ENCODE measurements at places on chromosomes 12 and 14.
A peak's percentile ranks its signal among the peaks of the same experiment; 100 is the strongest.

- peak; percentile 66 for ATAC-seq
Measured at GRCh38 chr14:80269353-80269925, 58.1 kb upstream of the DIO2 start.

DNA sequence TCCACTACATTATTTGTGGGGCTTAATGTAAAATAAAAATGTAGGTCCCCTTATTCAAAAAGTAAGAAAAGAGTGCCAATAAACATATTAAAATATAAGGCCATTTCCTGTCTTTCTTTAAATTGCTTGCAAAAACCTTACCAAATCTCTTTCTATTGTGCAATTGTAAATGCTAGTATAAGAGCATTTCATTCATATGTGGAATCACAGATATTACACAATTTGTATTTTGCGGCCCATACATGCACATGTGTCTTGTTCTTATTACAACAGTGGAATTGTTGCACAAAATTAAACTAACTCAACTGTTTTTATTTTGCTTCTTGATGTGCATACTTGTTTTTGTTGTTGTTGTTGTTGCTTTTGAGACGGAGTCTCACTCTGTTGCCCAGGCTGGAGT, 20.1 kb upstream of the CRADD start:
- ATAC-seq = no peak

DNA sequence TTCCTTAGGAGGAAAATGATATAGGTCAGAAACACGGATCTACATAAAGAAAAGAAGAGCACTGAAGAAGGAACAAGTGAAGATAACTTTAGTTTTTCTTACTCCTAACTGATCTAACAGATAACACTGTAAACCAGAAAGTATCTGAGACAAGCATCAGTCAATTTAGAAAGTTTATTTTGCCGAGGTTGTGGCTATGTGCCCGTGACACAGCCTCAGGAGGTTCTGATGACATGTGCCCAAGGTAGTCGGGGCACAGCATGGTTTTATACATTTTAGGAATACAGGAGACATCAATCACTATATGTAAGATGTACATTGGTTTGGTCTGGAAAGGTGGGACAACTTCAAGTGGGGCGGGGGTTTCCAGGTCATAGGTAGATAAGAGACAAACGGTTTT, 23.0 kb downstream of the SAMD15 start:
- ATAC-seq = no peak

- no peak for ATAC-seq
Measured at GRCh38 chr12:108234158-108234557, 105.0 kb downstream of the CMKLR1 start.

GRCh38 chr14:51449681-51450080, 202.0 kb upstream of the FRMD6 start:
- ATAC-seq = no peak

DNA sequence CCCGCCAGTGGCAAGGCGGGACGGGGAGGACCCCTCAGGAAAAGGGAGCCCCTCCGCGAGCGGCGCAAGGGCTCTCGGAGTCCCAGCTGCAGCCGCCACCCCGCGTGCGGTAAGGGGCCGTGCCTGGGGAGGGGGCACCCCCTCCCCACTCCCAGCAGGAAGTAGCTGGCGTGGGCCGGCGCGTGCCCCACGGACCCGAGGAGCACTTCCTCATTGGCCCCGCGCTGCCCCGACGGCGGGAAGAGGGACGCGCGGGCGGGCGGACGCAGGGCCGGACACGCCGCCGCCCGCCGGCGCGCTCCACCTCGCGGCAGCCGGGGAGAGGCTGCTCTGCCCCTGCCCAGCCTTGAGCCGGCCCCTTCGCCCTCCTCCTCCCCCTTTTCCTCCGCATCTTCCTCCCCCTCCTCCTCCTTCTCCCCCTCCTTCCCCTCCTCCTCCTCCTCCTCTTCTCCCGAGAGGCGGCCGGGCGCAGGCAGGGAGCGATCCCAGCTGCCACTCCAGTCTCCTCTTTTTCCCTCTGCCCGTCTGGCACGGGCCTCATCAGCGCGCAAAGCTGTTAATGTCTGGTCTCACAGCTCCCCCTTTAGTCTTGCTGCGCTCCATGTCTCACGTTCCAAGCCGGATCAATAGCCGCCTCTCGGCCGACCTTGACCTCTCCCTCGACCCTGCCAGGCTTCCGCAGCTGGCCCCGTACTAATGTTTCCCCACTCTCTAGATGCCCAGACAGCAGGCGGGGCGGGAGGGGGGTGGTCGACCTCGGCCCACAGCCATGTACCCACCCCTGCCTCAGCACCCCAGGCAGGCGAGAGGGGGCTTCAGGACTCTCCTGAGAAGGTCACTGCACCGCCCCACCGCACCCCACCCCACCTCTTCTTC, 2.6 kb upstream of the BCL11B start:
- peak; percentile 66 for ATAC-seq

DNA sequence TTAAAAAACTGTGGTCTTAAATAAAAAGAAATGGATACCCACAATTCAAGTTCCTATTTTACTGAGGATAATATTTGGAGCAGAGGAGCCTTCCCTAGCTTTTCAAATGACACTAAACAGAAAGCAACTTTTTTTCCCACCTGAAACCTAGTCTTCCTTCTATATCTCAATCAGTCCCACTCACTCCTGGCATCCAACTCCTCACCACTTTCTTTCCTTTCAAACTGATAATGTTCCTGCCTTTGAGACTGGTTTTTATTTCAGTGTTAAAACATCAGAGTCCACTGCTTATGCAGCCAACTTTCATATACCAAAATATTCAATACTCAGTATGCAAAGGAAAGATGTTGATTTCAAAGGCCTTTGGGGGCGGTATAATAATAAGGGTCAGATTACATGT, 225.6 kb downstream of the GXYLT1 start:
- ATAC-seq = no peak

- no peak for ATAC-seq
Measured at GRCh38 chr12:44904321-44904720, 28.2 kb upstream of the NELL2 start.

- no peak for ATAC-seq
Measured at GRCh38 chr14:89415159-89415558, 1.9 kb downstream of the FOXN3 start.

GRCh38 chr14:60210703-60211102, 38.3 kb upstream of the PPM1A start:
- ATAC-seq = no peak

- ATAC-seq = no peak
Measured at GRCh38 chr14:52767058-52767833, 24.2 kb downstream of the GNPNAT1 start.

GRCh38 chr12:101116911-101117310, 93.1 kb downstream of the SLC5A8 start:
- no peak for ATAC-seq

DNA sequence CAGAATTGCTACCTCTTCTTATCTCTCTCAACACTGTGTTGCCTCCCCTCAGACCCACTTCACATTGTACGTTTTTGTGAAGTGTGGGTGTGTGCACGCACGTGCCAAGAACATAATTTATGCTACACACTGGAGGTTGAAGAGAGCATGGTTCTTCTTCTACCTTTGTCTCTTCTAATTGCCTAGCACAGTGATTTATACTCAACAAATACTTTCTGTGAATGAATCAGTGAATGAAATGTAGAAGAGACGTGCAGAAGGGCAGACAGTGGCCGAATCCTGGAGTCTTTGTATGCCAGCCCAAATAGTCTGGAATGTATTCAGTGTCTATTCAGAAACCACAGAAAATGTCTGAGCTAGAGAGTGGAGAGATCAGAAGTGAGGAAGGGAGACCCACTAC, 4.6 kb upstream of the SAMD4A start:
- ATAC-seq = no peak

- ATAC-seq = no peak
Measured at GRCh38 chr12:46179693-46180452, 89.0 kb downstream of the SLC38A1 start.

GRCh38 chr12:47360771-47361388, 281.1 kb upstream of the AMIGO2 start:
- no peak for ATAC-seq

DNA sequence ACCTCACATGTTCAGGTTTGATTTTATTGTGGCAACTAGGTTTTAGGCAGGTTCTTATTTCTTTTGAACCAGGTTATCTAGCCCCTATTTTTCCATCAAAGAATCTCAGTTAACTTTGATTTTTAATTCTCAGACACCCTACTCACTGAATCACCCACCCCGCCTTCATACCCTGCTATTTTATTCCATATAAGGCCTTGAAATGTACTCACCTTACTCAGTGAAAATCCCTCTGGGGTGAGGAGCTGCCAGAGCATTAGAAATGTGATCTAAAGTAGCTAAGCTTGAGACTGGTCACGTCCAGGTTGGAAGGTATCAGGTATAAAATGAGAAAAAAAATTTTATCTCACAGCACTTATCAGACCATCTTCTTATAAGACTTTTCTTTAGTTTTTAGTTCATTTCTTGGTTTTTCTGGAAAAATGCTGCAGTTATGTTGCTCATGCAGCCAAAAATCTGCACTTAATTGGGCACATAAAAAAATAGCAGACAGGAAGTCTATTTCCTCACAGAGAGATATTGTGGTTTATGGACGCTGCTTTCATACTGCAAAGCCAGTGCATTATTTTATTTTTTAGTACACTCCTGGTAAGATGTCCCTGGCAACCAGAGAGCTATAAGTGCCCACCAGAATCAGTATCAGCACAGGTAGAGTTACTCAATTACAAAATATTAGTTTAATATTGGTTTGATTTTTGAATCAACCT, 101.5 kb upstream of the CCDC91 start:
- ATAC-seq = peak; percentile 37

- ATAC-seq = no peak
Measured at GRCh38 chr12:68896881-68897540, 36.0 kb downstream of the CPM start.

DNA sequence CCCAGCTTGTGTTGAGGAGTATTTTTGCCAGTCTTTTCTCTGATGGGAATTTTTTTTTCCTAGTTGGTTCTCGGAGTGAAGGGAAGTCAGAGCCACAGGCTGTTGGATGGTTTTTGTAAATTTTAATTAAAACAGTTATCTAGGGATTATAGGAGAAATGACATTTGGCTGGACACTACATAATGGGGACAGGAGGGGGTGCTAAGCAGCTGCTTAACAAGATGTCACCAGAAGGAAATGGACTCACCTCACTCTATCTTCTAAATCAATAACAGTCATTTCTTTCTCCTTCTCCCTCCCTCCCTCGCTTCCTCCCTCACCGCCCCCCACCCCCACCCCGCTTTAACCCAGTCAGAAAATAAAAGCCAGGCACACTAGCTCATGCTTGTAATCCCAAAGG, 93.4 kb upstream of the TMEM233 start:
- ATAC-seq = no peak

Data from SK-N-SH treated with all-trans-retinoic acid at 6 μM for 48 hours (cell line).